Stimulated activated CD4-positive, alpha-beta T cell treated with anti-CD3 and anti-CD28 coated beads, TNF-alpha, amount 100 ng/mL, for 48 hours (primary cell): ENCODE measurements at places on chromosomes 6 and 20.

- no peak for DNase-seq
These were observed 129.8 kb downstream of the FOXO3 start for GRCh38 chr6:108690326-108691049.

GRCh38 chr20:53287357-53288042 is 306.1 kb downstream of the ZNF217 start:
- no peak for DNase-seq

GRCh38 chr6:14983599-14984518 is 262.0 kb upstream of the JARID2 start:
- DNase-seq, result no peak

DNA sequence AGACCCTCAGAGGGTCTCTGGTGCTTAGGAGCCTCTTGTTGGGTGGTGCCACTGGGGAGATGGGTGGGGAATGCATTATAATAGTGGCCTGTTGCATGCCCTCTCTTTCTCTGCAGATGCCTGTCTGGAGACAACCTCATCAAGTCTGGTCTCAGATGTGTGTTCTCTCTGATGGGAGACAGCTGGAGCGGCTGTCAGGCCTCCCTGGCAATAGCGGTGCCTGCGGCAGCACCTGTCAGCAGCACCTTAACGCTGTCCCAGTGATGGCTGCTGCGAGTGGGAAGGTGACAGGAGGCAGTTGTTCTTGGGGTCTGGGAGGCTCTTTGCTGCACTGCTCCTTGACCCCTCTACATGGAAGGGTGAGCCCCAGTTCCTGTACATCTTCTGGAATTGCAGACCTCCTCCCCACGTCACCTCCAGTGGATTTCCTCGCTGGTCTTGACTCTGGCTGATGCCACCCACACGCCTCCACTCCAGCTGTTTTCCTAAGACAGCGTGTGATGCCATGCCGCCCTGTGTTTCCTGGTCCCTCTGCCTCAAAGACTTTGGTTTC is 63.3 kb upstream of the BLCAP start:
- no peak for DNase-seq

DNA sequence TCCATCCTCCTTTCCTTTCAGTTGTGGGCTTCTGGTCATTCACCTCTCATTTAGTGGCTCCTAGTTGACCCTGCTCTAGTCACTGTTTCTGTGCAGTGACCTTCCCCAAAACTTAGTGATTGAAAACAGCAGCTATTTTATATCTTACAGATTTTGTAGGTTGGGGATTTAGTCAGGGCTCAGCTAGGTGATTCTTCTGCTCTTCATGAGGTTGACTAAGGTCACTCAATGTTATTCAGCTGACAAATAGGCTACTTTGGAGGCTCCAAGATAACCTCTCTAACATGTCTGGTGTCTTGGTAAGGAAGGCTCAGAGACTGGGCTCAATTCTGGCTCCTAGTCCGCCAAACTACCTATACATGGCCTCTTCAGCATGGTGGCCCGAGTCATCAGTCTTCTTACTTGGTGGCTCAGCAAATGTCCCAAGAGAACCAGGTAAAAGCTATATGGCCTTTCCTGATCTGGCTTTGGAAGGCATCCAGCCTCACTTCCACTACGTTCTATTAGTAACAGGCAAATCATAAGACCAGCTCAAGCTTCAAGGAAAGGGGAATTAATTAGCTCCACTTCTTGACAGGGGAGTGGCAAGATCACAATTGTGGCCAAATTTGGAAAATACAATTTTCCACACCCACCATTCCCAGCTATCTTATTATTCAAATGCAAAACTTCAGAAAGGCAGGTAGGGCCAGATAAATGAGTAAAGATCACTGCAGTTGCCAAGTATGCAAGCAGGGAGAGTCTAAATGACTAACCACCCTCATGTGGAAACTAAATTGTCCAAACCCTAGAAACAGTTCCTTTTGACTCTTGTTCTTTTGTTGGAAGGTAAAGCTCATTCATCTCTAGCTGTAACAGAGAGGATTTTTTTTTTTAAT is 50.5 kb upstream of the LTV1 start:
- no peak for DNase-seq

- DNase-seq, result no peak
These were observed 137.7 kb downstream of the LRRC1 start for GRCh38 chr6:53932516-53932915.

- DNase-seq, result peak; percentile 65
These were observed 21.3 kb downstream of the TNXB start for GRCh38 chr6:32087574-32088486.

DNA sequence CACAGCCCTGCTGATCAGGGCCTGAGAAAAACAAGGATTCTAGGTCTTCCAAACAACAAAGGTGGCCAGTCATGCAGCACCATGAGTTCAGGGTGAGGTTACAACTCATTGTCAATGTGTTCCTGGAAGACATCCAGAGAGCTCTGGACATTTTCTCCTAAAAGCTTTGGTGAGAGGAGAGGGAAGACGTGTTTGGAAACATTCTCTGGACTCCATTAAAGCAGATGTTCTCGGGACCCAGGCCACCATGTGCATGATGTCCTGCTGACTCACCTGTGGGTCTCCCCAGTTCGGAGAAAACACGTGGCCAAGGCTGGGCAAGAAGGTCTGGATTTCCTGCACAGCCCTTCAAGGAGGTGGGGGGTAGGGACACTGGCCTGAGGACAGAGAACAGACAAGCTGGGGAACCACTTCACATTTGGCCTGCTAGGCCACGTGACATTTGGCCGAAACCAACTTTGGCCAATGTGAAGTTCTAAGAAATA is 61.6 kb downstream of the KCNB1 start:
- DNase-seq, result no peak

DNA sequence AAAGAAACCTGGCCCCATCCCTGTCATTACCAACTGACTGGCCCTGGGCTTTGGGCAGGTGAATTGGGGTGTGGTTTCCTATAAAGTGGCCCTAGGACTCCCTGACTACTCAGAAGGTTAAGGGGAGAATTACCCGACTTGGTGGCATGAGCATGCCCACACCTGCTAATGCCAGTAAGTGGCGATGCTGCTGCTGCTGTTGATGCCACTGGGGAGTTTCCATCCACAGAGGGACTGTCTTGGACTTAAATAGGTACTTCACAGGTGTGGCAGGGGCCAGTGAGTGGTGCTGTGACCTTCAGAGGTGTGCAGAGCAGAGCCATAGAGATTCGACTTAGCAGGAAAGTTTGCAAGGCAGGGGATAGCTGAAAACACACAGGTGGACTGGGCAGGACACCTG is 32.6 kb upstream of the MDFI start:
- no peak for DNase-seq

DNA sequence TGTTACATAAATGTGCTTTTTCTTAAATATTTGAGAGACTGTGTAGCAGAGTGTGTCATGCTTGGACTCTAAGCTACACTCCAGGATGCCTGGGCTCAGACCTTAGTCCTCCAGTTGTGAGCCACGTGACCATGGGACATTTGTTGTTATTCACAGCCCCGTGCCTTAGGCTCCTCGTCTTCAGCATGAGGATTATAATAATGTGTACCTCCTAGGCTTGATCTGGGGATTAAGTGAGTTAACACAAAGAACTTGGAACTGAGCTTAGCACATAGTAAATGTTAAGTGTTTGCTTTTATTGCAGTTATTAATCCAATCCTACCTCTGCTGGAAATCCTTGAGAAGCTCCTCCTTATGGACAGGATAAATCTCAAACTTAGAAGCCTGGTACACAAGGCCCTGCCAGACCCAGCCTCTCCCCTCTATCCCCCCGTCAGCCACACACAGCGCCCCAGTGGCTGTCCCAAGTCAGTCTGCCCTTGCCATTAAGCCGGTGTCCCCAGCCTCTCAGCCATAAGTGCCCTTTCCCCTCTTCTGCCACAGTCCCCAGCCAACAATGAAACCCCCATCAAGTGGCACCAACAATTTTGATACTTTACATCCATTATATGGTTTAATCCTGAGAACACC is 177.5 kb downstream of the TMEM242 start:
- DNase-seq, result no peak

DNA sequence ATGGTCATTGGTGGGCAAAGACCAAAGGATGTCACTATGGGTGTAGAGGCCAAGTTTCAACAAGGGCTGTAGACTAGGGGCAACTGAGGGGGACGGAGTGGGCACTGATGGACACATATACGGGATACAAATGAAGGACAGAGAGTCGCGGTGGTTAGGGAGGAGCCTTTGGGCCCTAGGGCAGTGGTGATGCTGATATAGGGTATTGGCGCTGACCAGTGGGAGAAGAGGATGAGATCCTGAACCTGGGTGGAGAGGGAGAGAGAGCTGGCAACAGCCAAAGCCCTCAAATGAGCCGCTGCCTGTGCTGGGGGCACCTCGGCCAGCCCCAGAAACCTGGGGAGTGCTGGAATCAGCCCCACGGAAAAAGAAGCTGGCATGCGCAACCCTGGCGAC is 1.6 kb downstream of the CDH22 start:
- DNase-seq, result no peak

DNA sequence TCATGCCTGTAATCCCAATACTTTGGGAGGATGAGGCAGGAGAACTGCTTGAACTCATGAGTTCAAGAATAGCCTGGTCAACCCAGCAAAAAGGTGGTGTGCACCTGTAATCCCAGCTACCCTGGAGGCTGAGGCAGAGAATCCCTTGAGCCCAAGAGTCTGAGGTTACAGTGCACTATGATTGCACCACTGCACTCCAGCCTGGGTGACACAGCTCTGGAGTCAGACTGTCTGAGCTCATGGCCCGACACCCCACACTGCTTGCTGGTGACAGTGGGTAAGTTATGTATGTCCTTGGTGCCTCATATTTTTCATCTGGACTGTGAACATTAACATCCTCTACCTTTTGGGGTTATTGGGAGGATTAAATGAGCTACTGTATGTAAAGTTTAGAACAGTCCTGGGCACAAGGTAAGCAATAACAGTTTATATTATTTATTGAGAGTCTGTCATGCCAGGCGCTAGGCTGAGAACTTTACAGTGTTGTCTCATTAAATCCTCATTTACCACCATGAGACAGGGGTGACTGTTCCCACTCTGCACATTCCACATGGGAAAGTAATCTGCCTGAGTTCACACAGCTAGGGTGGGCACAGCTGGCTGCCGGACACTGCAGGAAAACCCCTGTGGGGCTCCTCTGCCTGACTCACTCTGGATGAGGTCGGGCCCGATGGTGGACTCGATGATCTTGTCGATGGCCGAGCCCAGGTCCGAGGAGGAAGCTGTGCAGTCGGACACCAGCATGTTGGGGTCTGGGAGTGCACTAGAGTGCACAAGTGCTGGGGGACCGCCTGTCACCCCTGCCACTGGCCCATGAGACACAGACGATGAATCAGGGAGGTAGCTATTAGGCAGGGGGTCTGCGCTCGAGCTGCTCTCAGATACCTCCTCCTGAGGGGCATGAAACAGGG is 2.9 kb downstream of the ZNF335 start:
- DNase-seq, result no peak

DNA sequence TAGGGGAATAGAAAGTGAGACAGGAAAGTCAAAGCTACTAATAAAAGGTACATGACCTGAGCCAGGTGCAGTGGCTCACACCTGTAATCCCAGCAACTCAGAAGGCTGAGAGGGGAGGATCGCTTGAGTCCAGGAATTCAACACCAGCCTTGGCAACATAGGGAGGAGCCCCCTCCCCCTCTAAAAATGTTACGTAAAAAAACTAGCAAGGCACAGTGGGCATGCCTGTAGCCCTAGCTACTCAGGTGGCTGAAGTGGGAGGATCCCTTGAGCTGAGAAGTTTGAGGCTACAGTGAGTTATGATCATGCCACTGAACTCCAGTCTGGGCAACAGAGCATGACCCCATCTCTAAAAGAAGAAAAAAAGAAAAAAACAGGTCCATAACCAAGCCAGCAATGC is 186.1 kb upstream of the RIN2 start:
- no peak for DNase-seq

DNA sequence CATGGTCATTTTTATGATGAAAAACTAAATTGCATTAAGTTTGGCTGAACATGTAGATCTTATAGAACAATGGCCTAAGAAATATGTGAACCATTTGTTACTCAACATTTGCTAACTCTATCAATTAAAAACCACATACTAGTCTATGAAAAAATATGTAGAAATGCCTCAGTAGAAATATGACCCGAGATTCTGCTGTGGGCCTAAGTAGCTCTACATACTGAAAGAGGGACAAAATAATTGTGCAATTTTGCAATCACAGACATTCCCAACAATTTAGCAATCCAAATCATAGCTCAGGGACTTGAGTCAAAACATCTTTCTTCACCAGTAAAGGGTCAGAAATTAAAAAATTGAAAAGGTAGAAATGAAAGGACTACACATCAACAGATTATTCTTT is 619.0 kb downstream of the FRK start:
- DNase-seq, result no peak

- DNase-seq, result no peak
These were observed 134.1 kb downstream of the ELOVL4 start for GRCh38 chr6:79813143-79813850.

GRCh38 chr6:152946995-152947394 is 35.8 kb downstream of the FBXO5 start:
- no peak for DNase-seq

DNA sequence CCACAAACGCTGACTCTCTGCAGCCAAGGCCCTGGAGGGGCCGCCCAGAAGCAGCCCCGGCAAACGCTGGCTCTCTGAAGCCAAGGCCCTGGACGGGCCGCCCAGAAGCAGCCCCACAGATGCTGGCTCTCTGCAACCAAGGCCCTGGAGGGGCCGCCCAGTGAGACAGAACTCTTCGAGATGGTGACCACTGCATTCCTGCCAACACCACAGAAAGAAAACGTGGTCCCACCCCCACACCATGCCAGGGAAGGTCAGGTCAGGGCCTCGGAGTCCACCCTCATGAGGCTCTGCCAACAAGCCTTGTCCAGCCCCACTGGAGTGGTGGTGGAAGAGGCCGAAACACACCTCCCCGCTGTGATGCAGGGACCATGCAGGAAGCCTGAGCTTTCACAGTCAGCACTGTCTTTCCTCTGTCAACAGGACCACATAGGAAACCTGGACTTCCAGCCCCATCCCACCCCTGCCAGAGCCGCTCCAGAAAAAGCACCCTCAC is 97.5 kb downstream of the DLL1 start:
- DNase-seq, result no peak

GRCh38 chr6:29547573-29547972 is 12.0 kb downstream of the UBD start:
- no peak for DNase-seq

- no peak for DNase-seq
These were observed 80.6 kb downstream of the PHF3 start for GRCh38 chr6:63716169-63716568.

- no peak for DNase-seq
These were observed 294.0 kb downstream of the ADGB start for GRCh38 chr6:146892613-146893401.
